ENCODE measurements at places on chromosomes 1 and 21. TPM values are rescaled to one million over a fixed set of nuclear protein-coding genes. Genes with fewer than 3 reads are reported as not detected.

Gene ZNF695
- 5.5 TPM for polyA plus RNA-seq

- DNase-seq = no peak
Measured at GRCh38 chr1:180918519-180918918, 5.8 kb downstream of the KIAA1614 start.

- no peak for DNase-seq
Measured at GRCh38 chr1:209816923-209817322, 10.8 kb upstream of the UTP25 start.

GRCh38 chr1:5267603-5268235, 613.3 kb downstream of the AJAP1 start:
- DNase-seq = no peak

Gene AGO3
- polyA plus RNA-seq = 12.6 TPM

Gene ATXN7L2
- 6.0 TPM for polyA plus RNA-seq

GRCh38 chr21:38246511-38246910, 10.3 kb upstream of the KCNJ15 start:
- DNase-seq = no peak

Gene DYRK1A
- polyA plus RNA-seq = 74.6 TPM

- DNase-seq = no peak
Measured at GRCh38 chr1:160083968-160084770, 2.8 kb downstream of the KCNJ9 start.

DNA sequence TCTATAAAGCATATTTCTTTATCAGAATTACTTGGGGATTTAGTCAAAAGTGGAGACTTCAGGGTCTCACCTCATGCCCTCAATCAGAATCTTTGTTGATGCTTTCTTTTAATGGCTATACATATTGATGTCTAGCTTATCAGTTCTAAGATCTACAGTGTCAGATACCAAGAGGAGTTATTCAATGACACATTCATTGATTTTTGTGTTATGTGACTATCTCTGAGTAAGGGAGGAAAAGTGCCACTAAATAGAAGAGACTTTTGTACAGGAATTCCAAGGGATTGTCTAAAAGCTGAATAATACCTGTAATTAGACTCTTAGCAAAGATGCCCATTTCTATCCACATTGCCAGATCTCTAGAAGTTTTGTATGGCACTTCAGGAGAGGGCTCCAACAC, 87.2 kb downstream of the HLX start:
- DNase-seq = no peak

- DNase-seq = no peak
Measured at GRCh38 chr1:9690440-9691107, 39.0 kb downstream of the PIK3CD start.

GRCh38 chr1:230868736-230869385, 540 bp upstream of the C1orf198 start:
- no peak for DNase-seq

Gene RSPO1
- polyA plus RNA-seq = 5.6 TPM

GRCh38 chr1:30812076-30812475, 54.5 kb upstream of the LAPTM5 start:
- no peak for DNase-seq

Gene HUNK
- 15.1 TPM for polyA plus RNA-seq

GRCh38 chr1:179888071-179888470, 6.0 kb downstream of the TOR1AIP1 start:
- no peak for DNase-seq

- DNase-seq = no peak
Measured at GRCh38 chr1:201632364-201632952, 93.5 kb downstream of the NAV1 start.

All from right renal cortex interstitium (tissue), 3 donors.